ENCODE measurements at places on chromosomes 5 and 9.

DNA sequence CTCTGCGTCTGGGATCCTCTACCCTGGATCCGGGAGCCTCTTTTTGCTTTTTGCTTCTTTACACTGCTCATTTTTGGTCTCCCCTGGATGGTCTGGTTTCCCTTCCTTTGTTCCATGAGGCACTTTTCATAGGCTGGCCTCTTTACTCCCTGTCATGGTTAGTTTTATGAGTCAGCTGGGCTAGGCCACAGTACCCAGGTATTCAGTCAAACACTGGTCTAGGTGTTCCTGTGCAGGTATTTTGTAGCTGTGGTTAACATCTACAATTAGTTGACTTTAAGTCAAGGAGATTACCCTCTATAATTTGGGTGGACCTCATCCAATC lies 17.5 kb downstream of the ANKRD33B start:
- no peak for DNase-seq

GRCh38 chr5:25451294-25451693 lies 806.5 kb upstream of the CDH10 start:
- DNase-seq = no peak

GRCh38 chr5:175466700-175467318 lies 11.6 kb upstream of the SFXN1 start:
- DNase-seq = no peak

DNA sequence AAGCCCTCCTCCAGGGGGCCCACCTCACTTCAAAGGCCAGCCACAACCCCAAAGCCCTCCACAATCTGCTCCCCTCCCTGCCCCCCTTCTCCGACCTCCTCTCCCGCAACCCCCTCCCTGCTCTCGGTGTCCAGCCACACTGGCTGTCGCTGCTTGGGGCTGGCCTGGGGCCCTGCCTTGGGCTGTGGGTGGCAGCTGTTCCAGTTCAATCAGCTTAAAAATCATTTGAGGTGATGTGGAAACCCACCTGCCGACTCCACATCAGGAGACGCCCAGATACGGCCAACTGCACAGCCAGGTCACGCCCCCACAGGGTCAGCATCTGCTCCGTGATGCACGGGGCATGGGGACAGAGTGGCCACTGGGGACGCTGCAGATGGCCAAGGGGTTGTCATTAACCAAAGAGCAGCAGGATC lies 107.0 kb upstream of the MVB12B start:
- DNase-seq = no peak

DNA sequence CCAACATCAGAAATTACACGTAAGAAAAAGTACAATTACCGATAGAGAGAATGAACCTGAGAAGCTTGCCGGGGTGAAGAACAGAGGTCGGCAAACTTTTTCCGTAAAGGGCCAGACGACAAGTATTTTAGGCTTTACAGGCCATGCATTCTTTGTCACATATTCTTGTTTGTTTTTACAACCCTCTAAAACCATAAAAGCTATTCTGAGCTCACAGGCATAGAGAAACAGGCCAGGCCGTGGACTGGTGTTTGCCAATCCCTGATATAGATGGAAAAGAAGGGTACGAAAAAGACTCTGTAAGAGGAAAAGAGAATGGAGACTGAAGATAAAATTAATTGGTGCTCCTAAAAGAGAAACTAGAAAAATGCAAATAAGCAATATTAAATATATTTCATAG lies 15.4 kb downstream of the SFXN1 start:
- DNase-seq = no peak

DNA sequence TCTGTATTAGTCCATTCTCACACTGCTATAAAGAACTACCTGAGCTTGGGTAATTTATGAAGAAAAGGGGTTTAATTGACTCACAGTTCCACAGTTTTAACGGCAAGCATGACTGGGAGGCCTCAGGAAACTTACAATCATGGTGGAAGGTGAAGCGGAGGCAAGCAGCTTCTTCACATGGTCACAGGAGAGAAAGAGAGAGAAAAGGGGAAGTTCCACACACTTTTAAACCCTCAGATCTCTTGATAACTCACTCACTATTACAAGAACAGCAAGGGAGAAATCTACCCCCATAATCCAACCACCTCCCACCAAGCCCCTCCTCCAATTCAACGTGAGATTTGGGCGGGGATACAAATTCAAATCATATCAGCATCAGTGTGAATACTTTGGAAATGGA lies 133.4 kb upstream of the SLC30A5 start:
- no peak for DNase-seq

- no peak for DNase-seq
Observed at GRCh38 chr5:81147011-81147885, 85.9 kb upstream of the CKMT2 start.

- no peak for DNase-seq
Observed at GRCh38 chr5:65125591-65126541, 355.9 kb downstream of the ADAMTS6 start.

DNA sequence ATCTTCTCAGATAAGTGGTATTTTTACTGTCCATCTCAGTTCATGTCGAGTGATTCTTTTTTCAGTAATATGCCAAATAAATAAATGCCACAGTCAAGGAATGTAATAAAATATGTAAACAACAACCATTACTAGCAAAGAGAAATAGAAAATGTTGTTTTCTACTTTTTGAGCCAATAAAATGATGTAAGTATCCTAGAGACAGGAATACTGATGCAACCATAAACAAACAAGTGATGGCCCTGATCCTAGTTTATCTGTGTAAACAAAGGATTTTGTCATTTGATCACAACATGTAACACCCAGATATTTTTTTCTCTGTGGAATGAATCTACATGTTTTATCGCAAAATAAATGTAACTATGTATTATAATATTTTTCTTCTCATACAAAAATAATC lies 1852.8 kb downstream of the EFNA5 start:
- DNase-seq = peak; percentile 22

DNA sequence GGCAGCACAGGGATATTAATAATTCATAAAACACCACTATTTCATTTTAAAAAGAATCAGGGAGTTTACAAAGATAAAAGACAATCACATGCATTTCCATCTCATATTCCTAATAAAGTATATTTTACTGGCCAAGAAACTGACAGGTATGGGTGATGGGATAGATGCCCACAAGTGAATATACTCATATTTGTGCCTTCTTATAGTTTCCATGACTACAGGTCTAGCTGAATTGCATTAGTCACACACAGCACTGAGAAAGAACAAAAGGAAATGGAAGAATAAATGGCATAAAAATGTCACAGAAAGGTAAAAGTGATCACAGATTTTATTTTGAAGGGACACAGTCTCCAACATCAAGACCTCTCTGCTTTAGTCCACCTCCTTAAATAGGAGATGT lies 193.5 kb downstream of the PLK2 start:
- DNase-seq = no peak

DNA sequence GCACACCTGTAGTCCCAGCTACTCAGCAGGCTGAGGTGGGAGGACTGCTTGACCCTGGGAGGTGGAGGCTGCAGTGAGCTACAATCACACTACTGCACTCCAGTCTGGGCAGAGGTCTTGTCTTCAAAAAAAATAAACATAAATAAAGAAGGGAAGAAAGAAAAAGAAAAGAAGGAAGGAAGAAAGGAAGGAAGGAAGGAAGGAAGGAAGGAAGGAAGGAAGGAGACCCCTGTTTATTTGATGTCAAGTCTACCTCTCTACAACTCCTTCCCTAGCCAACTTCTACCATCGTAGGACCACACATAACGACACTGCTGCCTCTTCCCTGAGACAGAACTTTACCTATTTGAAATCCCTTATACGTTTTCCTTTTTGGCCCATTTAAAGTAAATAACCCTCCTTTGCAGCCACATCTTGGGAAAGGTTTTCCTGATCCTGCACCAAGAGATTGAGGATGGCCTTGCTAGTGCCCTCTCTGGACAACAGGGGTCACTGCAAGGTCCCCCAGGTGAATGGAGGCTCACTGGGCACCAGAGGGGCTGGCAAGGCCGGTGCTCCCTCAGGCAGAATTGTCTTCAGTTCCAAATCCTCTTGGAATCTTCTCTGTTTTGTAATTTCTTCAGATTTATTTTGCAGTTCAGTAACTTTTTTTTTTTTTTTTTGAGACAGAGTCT lies 10.5 kb downstream of the RPS14 start:
- DNase-seq = peak; percentile 36

- no peak for DNase-seq
Observed at GRCh38 chr9:88775559-88775958, 215.7 kb upstream of the S1PR3 start.

DNA sequence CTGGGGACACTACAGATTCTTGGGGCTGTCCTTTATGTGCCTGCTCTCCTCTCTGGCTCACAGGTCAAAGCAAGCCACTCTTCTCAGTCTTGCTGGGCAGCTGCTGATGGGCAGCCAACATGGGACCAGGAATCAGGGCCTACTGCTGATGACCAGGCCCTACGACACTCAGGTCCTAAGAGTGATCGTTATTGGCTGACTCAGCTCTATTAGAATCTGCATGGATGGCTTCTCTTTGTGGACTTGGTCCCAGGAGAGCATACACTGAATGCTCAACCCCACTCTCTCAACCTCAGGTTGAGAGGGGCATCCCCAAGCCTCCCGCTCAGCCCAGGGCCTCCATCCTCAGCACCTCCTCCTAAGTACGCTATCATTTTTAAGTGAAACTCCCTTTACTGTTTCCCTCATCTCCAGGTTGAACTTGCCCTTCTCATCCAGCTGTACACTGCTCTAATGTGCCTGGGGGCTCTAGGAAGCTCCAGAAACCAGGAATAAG lies 250.8 kb upstream of the PANK3 start:
- DNase-seq = no peak

GRCh38 chr9:105098370-105098769 lies 146.1 kb upstream of the SLC44A1 start:
- no peak for DNase-seq

DNA sequence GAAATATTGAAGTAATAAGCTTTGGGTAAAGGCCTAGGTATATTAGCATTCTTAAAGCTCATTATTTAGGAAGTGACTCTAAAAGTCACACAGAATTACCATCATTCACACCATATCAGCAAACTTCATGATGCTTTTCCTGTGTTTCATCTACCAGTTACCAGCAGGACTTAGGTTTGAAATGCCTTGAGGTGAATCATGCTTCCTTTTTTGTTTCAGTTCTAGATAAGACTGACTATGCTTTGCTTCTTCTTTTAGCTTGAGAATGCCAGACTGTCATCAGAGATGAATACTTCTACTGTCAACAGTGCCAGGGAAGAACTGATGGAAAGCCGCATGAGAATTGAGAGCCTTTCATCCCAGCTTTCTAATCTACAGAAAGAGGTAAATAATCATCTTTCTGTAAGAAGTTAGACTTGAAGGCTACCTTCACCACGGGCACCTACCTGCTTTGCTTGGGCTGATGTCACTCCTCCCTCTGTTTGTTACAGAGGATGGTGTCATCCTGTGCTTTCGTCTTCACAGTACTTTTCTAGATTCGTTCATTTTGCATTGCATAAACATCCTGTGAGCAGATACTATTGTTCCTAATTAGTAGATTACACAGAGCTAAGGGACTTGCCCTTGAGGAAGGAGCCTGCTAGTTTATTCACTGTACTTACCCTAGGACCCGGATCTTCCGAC lies 34.7 kb downstream of the LMNB1 start:
- peak; percentile 81 for DNase-seq

- no peak for DNase-seq
Observed at GRCh38 chr5:81835814-81836367, 85.0 kb upstream of the SSBP2 start.

GRCh38 chr5:78268356-78268755 lies 26.1 kb downstream of the AP3B1 start:
- no peak for DNase-seq

- no peak for DNase-seq
Observed at GRCh38 chr9:120175031-120175430, 404.9 kb downstream of the CDK5RAP2 start.

- no peak for DNase-seq
Observed at GRCh38 chr5:124951661-124952060, 205.2 kb upstream of the ZNF608 start.

GRCh38 chr5:175873088-175873454 lies 1.7 kb downstream of the CPLX2 start:
- no peak for DNase-seq

GRCh38 chr9:129458155-129458661 lies 162.7 kb downstream of the C9orf50 start:
- DNase-seq = peak; percentile 69

DNA sequence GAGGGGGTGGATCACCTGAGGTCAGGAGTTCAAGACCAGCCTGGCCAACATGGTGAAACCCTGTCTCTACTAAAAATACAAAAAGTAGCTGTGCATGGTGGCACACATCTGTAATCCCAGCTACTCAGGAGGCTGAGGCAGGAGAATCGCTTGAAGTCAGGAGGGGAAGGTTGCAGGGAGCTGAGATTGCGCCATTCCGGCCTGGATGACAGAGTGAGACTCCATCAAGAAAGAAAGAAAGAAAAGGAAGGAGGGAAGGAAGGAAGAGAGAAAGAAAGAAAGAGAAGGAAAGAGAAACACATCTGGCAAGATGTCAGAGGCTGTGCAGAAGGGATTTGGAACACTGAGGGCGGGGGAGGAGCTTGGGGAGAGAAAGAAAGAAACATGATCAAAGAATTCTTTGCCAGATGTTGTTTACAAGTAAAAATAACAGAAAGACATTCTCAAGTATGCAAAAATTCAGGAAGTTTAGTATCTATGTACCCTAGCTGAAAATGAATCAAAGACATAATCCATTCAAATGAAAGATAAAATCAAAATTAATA lies 93.7 kb downstream of the AK8 start:
- DNase-seq = no peak

DNA sequence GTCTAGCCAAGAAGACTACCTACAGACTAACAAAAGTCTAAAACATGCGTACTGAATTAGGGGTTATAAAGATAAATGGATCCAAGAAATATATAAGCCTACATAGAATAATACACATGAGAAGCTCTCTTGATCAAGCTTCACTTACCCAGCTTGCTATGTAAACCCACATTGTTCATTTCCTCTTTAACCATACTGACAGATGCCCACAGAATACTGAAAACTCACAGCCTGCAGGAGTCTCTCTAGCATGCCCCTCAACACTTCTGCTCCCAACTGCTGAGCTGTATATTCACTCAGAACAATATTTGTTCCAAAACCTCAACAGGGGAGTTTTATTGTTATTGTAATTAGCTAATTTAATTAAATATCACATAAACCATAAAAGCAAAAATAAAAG lies 52.4 kb downstream of the RFX3 start:
- DNase-seq = no peak

- no peak for DNase-seq
Observed at GRCh38 chr5:35518104-35518503, 99.6 kb upstream of the SPEF2 start.

DNA sequence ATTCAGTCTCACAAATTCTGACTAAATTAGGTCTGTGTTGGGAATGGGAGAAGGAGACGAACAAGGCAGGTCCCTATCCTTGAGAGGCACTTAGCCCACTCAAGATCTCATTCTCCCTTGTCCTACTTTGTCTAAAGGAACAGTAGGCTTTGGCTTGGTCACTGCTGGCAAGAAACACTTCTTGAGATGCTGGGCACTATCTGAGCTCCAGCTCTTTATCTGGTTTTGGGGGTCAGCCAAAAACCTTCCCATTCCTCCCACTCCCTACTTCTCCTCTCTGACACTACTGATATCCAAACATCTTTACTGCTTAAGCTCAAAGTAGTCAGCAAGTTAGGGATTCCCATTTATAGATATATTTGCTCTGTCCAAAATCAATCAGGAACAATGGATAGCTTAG lies 155.2 kb downstream of the MAPKAP1 start:
- DNase-seq = no peak

- DNase-seq = peak; percentile 24
Observed at GRCh38 chr9:132094314-132094791, 14.7 kb upstream of the MED27 start.

GRCh38 chr9:112380102-112380824 lies at the start of gene HSDL2:
Gene HSDL2, plus strand, starts transcription at chr9:112380108. Its CDS starts 56 bp downstream, at chr9:112380164.
- peak; percentile 78 for DNase-seq

- DNase-seq = no peak
Observed at GRCh38 chr9:125183054-125183453, 6.5 kb downstream of the PPP6C start.

GRCh38 chr5:80967500-80968181 lies 7.5 kb downstream of the RASGRF2 start:
- peak; percentile 95 for DNase-seq
